ENCODE measurements at places on chromosomes 1 and 21.

- no peak for DNase-seq
These were observed 90.1 kb downstream of the PGBD5 start for GRCh38 chr1:230335861-230336522.

DNA sequence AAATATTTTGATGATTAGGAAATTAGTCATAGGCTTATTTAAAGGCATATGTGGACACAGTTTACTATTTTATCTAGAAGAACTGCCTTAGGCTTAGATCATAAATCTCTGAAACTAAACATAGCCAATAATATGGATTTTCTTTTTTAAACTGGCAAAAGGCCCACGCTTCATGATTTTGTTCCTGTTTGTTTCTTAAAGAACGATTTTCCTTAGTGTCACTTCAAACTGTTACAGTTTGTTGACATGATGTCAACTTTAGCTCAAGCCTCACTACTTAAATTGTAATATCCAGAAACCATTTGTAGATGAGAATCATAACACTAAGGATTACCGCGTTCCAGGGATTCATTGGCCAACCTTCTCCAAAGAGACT lies 322.6 kb downstream of the HHIPL2 start:
- no peak for DNase-seq

DNA sequence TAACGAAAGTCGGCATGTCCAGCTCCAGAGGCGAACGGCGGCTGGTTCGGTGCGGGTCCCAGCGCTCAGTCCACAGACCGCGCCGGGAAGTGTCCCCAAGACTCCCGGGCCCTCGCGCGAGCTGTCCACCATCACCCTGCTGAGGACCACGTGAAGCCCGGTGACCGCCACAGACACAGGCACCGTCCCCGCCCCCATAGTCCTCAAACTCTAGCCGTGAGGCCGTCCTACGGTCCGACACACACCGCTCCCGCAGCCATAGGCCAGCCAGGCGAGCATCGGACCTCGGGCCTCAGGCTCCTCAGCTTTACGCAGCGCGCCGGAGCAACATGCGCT lies 535 bp downstream of the SETD4 start:
- DNase-seq: no peak

DNA sequence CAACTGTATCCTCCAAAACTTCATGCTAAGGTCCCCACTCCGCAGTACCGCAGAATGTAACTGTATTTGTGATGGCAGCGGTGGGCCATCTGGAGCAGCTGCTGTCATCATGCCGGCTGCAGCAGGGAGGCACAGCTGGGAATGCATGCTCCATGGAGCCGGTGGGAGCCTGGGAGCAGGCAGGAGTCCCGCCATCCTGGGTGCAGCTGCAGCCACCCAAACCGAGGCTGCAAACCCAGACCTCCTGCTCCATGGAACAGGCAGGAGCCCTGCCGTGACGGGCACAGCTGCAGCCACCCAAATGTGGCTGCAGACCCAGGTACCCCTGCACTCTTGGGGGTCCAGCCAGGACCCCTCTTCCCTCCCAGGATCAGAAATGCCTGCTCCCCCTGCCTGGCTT lies 80.3 kb downstream of the SCMH1 start:
- DNase-seq: no peak

DNA sequence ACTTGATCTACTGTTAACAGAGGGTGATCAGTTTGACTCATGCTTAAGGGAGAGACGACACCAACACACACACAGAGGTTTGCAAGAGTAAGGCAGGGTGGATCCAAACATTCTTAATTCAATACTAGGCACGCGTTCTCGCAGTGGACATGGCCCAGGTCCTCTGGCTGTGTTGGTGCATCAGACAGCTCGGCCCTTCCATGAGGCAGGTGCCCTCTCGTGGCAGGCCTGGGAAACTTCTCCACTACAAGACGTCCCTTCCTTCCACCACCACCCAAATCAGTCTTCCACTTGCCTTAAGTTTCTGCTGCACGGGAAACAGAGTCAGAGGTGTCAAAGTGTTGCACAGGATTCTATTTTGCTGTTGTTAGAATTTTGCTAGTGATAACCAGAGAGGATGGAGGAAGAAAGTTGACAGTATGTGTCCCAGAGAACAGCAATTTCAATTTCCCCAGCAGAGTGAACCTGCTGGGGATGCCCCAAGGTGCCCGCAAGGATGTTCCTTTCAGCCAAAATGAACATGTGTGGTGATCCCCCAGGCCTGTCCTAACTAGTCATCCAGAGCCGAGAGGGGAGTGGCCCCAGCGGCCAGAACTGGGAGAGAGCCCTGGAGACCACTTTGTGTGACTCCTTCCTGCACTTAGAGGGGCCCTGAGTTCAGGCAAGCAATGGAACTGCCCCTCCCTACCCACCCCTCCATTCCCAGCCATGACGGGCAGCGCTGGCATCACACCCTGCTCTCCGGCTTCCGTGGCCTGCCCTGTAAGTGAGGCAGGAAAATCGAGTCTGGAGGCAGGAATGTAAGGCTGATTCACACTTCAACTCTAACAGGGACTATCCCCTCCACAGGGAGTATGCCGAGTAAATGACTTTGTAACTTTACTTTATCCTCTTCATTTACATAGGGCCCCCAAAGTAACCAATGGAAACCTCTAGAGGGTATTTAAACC lies 34.8 kb downstream of the MX1 start:
- peak; percentile 30 for DNase-seq

GRCh38 chr1:19858893-19859292 lies 23.3 kb upstream of the OTUD3 start:
- DNase-seq: no peak

DNA sequence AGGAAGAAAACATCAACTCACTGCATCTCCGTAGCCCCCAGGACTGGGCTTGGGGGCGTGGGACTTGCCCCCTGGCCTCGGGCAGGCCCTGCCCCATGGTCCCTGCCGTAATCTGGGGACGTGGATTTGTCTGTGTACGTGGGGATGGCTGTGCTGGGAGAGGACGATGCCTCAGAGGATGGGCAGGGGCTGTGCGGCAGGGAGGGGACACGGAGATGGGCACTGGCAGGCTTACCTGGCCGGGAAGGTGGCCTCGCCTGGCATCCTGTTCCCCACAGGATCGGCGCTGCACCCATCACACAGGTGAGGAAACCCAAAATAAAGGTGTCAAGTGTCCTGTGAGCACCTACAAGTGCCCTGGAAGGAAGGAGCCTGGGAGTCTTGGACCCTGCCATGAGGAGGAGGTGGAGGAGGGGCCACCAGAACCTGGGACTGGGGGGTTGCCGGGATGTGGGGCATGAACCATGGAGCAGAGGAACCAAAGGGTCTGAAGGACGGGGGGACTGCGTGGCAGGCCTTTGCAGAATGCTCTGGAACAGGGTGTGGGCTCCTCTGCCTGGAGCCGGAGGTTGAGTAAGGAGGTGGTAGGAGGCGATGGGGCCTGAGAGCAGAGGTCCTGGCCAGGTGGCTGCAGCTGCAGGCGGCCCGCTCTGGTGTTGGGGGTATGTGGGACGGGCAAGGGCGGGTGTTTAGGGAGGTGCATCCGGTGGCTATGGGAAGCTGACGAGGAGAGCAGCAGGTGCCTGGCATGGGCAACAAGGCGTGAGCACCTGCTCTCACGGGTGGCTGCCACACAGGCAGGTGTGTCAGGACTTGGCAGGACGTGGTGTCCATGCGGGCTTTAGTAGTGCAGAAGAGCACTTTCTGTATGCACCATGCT lies 27.8 kb upstream of the LRRC3 start:
- DNase-seq: no peak

- DNase-seq: no peak
These were observed 48.9 kb downstream of the NME7 start for GRCh38 chr1:169318536-169319244.

GRCh38 chr1:15457585-15457984 lies 1.1 kb downstream of the CELA2A start:
- DNase-seq: no peak

- no peak for DNase-seq
These were observed 1.3 kb downstream of the KAZN start for GRCh38 chr1:14599800-14600199.

- DNase-seq: peak; percentile 60
These were observed 2.7 kb upstream of the PTPN22 start for GRCh38 chr1:113874012-113874879.

DNA sequence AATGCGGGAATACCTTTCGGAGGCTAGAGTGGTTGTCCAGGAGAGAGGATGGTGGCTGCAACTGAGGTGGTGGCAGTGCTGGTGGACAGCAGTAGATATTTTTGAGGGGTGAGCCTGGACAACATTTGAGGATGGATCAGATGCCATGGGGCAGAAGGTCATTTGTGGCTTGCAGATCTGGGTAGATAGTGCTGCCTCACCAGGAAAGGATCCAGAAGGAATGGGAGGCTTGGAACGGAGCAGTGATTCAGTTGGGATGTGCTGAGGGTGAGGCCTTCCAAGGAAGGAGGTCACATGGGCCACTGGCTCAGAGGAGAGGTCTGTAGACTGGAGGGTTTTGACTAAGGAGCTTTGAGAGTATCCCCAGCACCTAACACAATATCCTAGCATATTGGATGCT lies 110.8 kb upstream of the KAZN start:
- no peak for DNase-seq

GRCh38 chr21:39386194-39386593 lies 37.3 kb upstream of the HMGN1 start:
- peak; percentile 30 for DNase-seq

GRCh38 chr1:65704318-65704717 lies 88.4 kb upstream of the PDE4B start:
- no peak for DNase-seq

DNA sequence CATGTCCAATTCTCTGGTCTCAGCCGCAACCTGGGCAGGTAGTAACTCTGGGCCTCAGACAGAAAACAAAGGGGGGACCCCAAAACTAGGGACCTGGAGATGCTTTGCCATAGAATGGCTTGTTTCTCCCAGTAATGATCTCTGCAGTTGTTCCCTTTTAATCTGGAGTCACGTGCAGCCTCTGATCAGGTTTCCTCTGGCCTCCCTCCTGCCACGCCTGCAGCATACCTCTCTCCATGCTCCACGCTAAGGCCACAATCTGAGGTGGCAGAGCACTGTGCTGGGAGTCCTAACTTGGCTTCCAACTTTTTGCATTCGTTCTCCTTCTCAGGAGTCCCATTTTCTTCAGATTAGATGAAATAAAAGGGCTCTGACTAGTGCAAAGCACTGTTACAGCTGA lies 1.9 kb downstream of the PABPC4 start:
- peak; percentile 43 for DNase-seq

DNA sequence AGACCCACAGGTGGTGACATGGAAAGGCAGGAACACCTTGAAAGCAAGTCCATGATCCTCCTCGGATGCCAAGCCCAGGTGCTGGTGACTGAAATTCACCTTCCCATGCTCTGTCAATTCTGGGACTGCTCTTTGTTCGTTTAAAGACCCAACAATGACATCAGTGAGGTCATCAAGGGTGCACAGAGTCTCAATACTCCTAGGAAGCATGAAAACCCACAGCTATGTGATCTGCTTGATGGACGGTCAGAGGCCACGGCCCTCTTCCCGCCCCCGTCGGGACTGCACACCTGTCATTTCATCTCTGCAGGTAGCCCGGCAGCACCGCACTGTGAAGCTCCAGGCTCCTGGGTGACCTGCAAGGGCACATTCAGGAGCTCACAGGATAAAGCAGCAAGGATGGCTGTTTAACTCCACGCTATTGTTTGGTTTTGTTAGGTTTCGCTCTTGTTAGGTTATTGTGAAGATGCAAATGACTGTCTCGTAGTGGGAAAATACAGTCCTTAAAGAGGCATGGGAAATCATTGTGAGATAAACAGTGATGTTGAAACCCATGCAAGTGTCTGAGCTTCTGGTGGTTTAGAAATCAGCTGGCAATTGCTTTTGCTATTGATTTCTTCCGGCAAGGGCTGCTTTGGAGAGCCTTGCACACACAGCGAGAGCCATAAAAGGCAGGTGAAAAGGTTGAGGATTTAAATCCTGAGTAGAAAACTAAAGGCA lies 124.8 kb upstream of the AJAP1 start:
- no peak for DNase-seq

DNA sequence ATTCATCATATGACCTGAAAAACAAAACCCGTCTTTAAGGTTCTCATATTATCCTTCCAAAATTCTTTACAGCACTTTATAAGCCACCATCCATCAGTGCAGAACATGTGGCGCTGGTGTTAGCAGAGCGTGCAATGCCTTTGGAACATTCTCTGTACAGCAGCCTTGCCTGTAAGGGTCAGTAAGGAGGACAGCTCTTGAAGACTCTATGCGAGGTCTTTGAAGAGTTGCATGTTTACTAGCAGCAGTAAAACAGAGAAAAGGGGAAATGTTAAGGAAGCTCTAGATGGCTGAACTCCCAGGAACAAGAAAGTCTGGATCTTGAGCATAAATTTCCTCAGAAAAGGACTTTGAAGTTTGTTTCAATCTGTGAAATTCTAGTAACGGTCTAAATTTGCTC lies 365.6 kb downstream of the DUSP10 start:
- DNase-seq: no peak

DNA sequence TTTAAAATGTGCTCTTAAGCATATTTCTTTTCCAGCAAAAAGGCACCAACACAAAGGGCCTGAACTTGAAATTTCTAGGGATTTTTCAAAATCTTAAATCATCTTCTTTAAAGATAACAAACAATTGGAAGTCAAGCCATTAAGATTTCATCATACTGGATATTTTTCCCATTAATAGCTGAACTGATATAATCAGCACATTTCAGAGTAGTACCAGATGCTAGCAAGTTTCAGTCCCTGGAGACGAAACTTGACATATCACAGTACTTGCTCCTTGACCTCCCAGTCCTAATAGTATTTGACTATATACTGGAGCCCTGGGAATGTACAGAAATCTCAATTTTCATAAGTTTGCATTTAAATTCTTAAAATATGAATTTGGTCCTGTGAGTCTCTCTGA lies 10.2 kb upstream of the CDC7 start:
- no peak for DNase-seq

DNA sequence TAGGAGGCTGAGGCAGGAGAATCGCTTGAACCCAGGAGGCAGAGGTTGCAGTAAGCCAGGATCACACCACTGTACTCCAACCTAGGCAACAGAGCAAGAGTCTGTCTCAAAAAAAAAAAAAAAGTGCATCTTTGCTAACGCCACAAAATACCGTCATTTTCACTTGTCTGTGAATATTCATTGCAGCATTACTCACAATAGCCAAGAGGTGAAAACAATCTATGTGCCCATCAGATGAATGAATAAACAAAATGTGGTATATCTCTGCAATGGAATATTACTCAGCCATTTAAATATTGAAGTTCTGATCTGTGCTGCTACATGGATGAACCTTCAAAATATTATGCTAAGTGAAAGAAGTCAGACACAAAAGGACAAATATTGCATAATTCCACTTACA lies 7.9 kb upstream of the TIAM1 start:
- DNase-seq: no peak

GRCh38 chr1:214295934-214296333 lies 15.0 kb downstream of the SMYD2 start:
- DNase-seq: no peak

DNA sequence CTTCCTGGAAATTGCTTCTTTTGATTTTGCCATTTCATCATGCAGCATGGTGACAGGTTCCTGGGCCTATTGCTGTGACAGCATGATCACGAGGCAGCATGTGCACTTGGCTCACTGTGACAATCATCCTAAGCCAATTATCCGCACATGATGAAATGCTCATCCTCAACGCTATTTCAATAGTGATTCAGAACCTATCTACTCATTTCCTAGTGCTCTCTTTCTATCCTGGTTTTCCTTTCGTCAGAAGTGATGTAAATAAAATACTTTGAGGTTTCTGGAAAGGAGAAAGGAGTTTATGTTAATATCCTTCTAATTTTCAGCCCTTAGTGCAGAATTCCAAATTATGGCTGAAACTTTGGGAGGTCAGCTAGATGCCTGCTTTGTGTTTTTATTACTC lies 110.6 kb upstream of the ADAMTS5 start:
- DNase-seq: no peak

- peak; percentile 68 for DNase-seq
These were observed 539 bp downstream of the LAMC1 start for GRCh38 chr1:183023601-183024316.

- DNase-seq: no peak
These were observed 134.2 kb downstream of the GDAP2 start for GRCh38 chr1:117795190-117795589.

Data from erythroblast (primary cell).